ENCODE measurements at places on chromosomes 2 and 18. TPM values are rescaled to one million over a fixed set of nuclear protein-coding genes. Genes with fewer than 3 reads are reported as not detected.

PDE6D gene
- total RNA-seq: 23.4 TPM

BOLL gene
- not detected for total RNA-seq

MLPH gene
- total RNA-seq: 251 TPM

CACNB4 gene
- total RNA-seq: 0.13 TPM

CTDP1 gene
- total RNA-seq: 17.0 TPM

CXCR4 gene
- 0.28 TPM for total RNA-seq

TUBB8B gene
- total RNA-seq: not detected

SH2D6 gene
- total RNA-seq: 1.1 TPM

TMEM127 gene
- total RNA-seq: 51.2 TPM

Measured in A549 treated with CORT108297 at 1 μM for 4 hours (cell line).